ENCODE measurements at places on chromosomes 6 and 20.

DNA sequence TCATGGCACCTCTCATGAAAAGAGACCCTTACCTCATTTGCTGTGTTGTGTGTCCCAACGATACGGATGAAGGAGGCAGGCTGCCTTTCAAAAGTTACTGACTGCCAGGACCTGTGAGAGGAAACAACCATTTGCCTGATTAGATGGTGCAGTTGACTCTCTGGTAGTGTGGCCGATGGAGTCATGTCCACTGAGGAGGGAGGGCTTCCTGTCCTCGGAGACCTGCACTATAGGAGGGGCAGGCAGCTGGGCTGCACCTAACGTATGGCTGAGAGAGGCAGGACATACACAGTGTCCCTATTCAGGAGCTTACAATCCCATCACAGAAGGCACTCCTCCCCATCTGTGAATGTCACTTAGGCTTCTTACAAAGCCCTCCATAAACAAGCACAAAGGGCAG, 373.0 kb downstream of the ZFAND3 start:
- no peak for DNase-seq

GRCh38 chr20:53792946-53793536, 199.4 kb upstream of the ZNF217 start:
- DNase-seq, result no peak

DNA sequence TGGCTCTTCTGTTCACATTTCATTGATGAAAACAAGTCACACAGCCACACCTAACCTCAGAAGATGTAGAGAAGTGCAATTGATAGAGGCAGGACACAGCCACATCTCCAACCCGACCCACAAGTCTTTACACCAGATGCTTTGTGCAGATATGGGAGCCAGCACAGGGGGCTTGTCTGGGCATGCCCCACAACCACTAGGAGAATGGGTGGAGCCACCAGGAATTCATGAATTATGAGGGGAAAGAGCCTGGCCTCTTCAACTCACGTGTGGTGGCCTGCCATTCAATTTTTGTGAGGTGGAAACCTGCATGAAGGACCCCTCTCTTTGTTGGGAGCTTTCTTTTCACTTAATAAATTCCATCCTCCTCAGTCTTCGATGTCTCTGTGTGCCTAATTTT, 79.1 kb downstream of the OGFRL1 start:
- DNase-seq, result no peak

DNA sequence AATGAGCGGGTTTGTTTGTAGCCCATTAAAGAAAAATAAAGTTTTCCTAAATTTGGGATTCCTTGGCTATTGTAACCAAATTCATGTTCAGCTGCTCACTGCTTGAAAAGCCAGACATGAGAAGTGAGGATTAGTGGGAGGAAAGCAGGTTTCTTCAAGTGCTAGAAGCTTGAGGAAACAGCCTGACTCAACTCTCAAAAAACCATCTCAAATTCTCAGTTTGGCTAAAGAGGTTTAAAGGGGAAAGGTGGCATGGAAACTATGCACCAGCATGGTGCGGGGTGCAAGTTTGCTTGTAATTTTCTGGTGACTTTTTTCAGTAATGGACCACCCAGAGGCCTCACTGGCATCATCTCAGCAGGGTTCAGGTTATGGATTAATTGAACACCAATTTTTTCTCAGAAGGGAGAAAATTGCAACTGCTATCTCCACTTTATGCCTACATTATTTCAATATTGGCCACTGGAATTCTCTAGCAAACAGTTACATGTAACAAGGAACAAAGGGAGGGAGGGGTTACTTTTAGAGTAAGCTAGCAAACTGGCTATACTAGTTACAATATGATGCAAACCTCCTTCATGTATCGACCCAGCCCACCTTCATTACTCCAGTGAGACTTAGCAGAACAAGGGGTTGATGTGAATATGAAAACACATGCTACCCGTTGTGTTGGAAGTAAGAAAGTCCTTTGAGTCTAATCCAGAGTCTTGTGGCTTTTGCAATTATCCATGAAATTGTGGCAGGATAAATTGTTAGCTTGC, 85.0 kb upstream of the IFNGR1 start:
- no peak for DNase-seq
